CD8-positive, alpha-beta T cell (primary cell): ENCODE measurements at places on chromosomes 5 and 9. TPM values are rescaled to one million over a fixed set of nuclear protein-coding genes. Genes with fewer than 3 reads are reported as not detected.

The CDH12 gene
- not detected for total RNA-seq

The F12 gene
- total RNA-seq = not detected

The NEUROG1 gene
- not detected for total RNA-seq

The RLN1 gene
- 0.84 TPM for total RNA-seq

The ACSL6 gene
- total RNA-seq = 14.8 TPM

The SLCO6A1 gene
- not detected for total RNA-seq

The TRIO gene
- 3.4 TPM for total RNA-seq

The CYLC2 gene
- not detected for total RNA-seq

The NRG2 gene
- 0.24 TPM for total RNA-seq

The OBP2B gene
- not detected for total RNA-seq

The CFAP90 gene
- not detected for total RNA-seq

The SPATA31D4 gene
- total RNA-seq = not detected

The STRBP gene
- 10.2 TPM for total RNA-seq

The ABO gene
- total RNA-seq = not detected

The CMBL gene
- not detected for total RNA-seq

The PDZD2 gene
- total RNA-seq = 0.81 TPM

The MYMK gene
- total RNA-seq = not detected

The GTF2H2C gene
- 8.4 TPM for total RNA-seq

The STKLD1 gene
- total RNA-seq = 0.92 TPM

The DMAC1 gene
- 8.6 TPM for total RNA-seq

The NOTCH1 gene
- total RNA-seq = 30.0 TPM

The PCDHA6 gene
- total RNA-seq = not detected

The GCNT1 gene
- 0.47 TPM for total RNA-seq

The PRRX2 gene
- not detected for total RNA-seq

The COX7C gene
- 432 TPM for total RNA-seq

The SLC6A3 gene
- not detected for total RNA-seq

The DBH gene
- total RNA-seq = 0.46 TPM

The NUTM2F gene
- not detected for total RNA-seq

The SUSD3 gene
- 20.6 TPM for total RNA-seq

The CDKN2B-AS1 gene
- total RNA-seq = 0.71 TPM

The PTPRD gene
- total RNA-seq = not detected

The CCDC183 gene
- 1.3 TPM for total RNA-seq

The C1QTNF3 gene
- total RNA-seq = 3.6 TPM

The PCDH12 gene
- total RNA-seq = not detected

The SPINK13 gene
- not detected for total RNA-seq

The HTR4 gene
- total RNA-seq = not detected

The CREB3 gene
- total RNA-seq = 13.1 TPM

The SLC6A18 gene
- not detected for total RNA-seq

The ATP10B gene
- total RNA-seq = not detected
